Endothelial cell of umbilical vein (primary cell): ENCODE measurements at places on chromosomes 1 and 21.
A peak's percentile ranks its signal among the peaks of the same experiment; 100 is the strongest.

DNA sequence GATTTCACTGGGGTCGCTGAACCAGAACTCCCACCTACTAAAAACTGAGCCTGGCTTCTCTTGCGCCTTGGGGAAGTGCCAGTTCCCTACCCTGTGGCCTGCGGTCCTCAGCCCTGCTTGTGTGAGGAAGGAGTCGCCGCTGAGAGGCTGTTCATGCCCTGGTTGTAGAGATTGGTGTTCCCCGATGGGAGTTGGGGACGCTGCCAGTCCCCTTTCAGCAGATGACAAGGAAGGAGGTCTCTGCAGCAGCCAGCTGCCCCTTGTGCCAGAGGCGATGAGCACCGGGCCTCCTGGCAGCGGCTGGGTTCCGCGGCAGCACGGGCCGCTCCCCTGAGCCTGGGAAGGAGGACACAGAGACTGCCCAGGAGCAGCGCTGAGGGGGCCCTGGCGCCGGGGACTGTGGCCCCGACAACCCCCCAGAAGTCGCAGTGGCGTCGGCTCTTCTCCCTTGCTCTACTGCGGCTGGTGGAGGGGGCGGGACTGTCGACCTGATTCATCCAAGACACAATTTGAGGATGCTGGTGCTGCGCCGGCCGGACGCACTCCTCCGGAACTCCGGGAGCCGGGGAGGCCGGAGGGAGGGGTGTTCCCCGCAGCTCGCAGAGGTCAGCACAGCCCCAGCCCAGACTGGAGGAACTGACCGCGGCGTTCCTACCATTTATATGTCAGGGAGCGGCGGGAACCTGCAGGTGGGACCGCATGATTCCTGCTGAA, 12.0 kb upstream of the ADORA3 start:
- peak; percentile 65 for DNase-seq

DNA sequence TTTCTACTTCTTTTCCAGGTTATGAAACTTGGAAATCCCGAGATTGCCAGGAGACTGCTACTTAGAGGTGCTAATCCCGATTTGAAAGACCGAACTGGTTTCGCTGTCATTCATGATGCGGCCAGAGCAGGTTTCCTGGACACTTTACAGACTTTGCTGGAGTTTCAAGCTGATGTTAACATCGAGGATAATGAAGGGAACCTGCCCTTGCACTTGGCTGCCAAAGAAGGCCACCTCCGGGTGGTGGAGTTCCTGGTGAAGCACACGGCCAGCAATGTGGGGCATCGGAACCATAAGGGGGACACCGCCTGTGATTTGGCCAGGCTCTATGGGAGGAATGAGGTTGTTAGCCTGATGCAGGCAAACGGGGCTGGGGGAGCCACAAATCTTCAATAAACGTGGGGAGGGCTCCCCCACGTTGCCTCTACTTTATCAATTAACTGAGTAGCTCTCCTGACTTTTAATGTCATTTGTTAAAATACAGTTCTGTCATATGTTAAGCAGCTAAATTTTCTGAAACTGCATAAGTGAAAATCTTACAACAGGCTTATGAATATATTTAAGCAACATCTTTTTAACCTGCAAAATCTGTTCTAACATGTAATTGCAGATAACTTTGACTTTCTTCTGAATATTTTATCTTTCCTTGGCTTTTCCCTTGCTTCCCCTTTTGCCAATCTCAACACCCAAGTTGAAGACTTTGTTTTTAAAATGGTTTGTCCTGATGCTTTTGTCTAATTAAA, 4.0 kb downstream of the CDKN2C start:
- no peak for DNase-seq

DNA sequence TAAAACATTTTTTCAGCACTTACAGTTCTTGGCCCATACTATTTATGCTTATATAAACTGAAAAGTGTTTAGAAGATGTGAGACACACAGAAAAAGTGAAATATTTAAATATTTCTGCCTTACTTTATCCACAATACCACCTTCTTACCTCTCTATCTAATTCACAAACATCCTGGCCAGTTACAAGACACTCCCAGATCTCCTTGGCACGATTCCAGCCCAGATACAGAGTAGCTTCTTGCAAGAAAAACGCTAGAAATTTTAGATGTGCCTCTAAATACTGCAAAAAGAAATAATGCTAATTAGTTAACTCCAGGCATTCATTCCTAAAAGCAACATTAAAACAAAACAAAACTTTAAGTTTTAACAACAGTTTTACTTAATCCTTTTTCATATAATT, 68.4 kb downstream of the USP24 start:
- DNase-seq = no peak

DNA sequence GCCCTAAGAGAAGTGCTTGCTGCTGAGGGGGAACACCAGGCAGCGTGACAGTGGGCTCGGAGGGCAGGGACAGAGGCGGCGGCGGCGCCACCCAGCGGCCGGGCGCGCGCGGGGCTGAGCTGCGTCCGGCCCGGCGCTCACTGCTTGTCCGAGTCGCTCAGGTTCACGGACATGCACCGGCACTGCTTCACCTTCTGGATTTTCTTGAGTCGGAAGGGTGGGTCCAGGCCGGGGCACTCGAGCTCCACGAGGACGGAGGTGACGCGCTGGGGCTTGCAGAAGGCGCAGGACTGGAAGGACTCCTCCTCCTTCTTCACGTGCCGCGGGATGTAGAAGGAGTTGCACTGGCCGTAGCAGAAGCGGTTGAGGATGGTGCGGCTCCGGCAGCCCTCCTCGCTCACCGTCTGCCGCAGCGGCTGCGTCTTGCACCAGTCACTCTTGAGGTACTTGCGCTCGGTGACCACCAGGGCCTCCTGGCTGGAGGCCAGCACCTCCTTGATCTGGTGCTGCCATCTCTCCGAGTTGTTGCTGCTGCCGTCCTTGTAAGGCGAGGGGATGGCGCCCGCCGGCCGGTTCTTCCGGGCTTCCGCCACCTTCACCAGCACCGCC, 119.0 kb downstream of the GREM2 start:
- DNase-seq = no peak

DNA sequence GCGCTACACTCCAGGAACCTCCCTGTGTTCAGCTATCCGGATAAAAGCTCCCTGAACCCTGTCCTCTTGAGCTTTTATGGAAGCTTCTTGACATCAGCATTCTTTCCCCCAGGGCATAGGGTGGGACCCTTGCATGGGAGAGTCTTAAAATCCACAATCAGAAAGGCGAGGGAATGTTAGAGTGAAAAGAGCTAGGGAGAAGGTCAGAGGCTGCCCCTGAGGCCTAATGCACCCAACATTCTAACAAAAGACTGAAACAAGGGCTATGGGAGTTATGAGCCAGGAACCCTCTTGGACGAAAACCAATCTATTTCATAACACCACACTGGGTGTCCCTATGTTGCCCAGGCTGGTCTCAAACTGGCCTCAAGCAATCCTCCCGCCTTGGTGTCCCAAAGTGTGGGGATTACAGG, 36.7 kb downstream of the NEK2 start:
- no peak for DNase-seq

DNA sequence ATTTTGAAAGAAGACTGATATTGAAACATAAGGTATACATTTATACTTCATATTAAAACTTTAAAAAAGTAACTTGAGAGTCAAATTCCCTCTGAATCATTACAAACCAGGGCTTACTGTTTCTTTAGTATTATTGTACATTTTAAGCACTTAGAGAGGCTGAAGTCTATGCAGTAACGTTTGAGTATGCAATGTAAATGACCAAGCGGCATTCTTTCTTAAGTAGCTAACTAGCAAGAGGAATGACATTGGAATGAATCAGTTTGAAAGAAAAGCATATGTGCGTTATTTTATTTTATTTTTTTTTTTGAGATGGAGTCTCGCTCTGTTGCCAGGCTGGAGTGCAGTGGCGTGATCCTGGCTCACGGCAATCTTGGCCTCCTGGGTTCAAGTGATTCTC, 24.3 kb downstream of the WNT2B start:
- no peak for DNase-seq

DNA sequence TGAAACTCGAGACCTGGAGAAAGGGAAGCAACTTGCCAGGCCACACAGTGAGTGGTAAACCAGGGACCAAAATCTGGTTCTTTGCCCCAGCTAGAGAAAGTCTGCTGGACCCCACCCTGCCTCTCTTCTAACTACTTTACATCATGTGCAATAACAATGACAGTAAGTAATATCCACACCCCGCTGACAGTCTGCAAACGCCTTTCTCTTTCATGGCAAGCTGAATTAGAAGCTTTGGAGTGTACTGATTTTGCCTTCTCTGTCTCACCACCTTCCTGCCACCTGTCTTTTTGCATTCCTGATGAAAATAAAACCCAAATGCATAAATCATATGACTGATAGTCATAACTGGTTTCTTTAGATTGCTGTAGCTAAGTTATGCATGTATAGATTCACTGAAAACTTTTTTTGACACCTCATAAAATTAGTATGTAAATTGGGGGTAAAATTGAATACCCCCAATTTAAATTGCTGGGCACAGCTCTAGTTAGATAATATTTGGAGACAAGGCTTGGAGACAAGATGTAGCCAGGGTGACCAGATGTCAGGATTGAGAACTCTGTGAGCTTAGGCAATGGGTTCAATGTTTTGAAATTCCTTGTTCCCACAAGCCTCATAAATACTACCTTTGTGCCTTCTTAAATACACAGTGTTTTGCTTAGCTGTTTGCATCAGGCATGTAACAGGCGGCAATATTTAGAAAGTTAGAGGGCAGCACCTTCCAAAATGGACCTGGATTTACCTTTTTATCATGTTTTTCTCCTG, 73.5 kb downstream of the ST6GALNAC5 start:
- no peak for DNase-seq

DNA sequence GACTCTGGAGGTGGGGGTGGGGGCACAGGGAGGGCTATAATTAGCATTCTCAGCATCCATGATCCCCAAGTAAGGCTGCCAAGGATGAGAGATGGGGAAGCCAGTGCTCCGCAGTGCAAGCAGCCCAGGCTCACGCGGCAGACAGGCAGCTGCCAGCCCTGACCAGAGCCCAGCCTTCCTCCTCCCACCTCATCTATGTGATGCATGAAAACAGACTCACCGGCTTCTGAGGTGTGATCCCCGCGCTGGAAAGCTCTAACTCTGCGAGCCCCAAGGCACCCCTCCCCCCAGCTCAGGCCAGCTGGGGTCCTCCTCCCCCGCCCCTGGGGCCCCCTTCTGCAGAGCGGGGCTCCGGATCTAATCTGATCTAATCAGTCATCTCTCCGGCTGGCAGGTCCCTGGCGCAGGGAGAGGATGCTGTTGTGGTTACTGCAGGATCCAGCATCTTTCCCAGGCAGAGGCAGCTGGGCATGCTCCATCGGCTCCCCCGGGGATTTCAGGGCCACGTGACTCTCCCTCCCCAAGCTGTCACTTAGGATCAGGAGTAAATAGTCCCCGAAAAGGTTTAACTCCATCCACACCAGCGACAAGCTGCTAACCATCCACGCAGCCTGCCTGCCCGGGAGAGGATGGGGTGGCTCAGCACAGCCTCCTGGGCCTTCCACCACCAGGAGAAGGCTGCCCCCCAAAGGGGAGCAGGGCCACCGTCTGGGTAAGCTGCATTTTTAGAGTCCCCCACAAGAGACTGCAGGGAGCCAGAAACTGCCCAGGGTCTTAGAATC, at the start of gene PLEKHA6:
PLEKHA6 (minus strand) TSS at position 456 of the 782 bp plus-strand sequence. CDS start 86,202 bp downstream, outside the sequence.
- no peak for DNase-seq

DNA sequence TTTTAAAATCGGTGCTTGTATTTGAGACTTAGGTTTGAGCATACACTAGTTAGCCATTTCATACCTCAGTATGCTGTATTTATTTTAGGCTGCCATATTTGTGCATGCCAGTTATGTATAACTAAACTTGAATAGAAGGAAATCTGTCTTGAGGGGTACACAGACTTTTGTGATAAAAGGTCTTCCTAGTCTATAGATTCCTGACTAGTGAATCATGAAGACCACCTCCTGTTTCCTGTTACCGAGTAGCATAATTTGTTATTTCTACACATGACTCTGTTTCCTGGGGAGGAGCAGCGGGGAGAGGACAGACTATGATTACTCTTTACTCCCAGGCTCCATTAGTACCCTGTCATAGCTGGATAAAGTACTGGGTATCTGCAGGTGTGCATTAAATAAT, 316.8 kb upstream of the SNX7 start:
- DNase-seq = peak; percentile 88

DNA sequence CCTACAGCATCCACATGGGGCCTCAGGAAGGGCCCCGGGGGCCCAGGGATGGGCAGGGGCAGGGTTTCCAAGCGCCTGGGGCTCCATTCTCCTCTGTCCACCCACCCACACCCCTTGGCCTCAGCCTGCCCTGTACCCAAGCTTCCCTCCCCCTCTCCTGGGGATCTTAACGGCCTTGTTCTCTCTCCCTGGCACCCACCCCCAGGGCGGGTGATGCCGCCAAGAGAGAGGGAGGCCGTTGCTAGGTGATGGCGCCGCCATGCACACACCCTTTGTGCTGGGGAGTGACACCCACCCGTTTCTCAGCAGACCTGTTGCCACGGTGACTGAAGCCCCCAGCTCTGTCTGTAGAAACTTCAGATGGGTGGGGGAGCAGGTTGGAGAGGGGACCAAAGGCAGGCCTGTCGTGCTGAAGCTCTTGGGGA, 7.6 kb downstream of the GPR37L1 start:
- DNase-seq = no peak

GRCh38 chr1:233704898-233705723, 91.2 kb downstream of the KCNK1 start:
- no peak for DNase-seq

- DNase-seq = peak; percentile 98
These were observed 427 bp downstream of the CKS1B start for GRCh38 chr1:154974808-154975408.

- DNase-seq = no peak
These were observed 20.4 kb upstream of the SAMD11 start for GRCh38 chr1:903305-903704.

- no peak for DNase-seq
These were observed 5.5 kb downstream of the LAPTM5 start for GRCh38 chr1:30751830-30752650.

DNA sequence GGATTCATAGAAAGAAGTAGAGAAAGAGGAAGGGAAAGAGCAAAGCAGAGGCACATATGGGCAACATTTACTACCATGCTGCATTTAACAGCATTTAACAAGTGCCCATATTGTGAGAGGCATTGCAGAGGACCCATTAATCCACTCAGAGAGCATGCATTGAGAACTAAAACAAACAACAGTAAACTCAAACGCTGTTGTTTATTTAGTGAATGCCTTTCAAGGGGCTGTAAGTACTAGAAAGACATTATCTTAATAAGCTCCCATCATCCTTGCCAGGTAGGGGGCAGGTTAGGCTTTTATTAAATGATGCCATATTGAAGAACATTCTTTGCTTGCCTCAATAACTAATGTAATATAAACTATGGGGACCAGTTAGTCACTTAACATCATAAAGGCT, 254.3 kb upstream of the DAB1 start:
- no peak for DNase-seq

DNA sequence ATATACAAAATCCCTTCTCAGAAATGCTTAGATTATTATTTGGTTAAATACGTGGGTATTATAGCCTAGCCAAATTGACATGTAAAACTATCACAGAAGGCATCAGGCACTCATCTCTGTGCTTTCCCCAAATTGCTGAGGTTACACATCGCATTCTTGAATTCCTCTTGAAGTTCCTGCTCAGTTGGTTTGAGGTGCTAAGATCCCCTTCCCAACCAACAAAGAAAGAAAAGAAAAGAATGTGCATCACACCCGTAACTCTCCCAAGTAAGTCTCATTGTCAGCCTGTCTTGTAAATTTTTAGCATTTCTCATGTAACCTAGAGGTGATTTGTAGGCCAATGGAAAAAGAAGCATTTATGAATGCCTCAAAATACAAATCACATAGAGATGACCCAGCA, 539.2 kb upstream of the PRMT6 start:
- no peak for DNase-seq
